Effector CD8-positive, alpha-beta T cell (primary cell): ENCODE measurements at places on chromosomes 12 and 14.

DNA sequence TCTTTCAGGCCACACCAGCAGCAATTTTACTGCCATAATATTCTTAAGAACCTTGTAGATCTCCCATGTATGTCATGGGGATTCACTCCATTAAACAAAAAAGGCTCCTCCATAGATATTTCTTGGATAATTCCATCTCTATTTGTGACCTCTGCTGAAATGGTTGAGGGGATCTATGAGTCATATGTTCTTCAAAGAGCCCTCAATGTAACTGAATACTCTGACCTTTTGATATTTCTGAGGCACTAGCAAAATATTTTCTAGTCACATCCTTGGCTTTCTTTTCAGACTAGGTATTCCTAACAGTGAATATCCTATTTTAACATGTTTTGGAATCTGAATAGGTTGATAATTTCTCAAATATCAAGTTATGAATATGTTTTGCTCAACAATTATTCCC, 6.6 kb downstream of the NELL2 start:
- DNase-seq: no peak

DNA sequence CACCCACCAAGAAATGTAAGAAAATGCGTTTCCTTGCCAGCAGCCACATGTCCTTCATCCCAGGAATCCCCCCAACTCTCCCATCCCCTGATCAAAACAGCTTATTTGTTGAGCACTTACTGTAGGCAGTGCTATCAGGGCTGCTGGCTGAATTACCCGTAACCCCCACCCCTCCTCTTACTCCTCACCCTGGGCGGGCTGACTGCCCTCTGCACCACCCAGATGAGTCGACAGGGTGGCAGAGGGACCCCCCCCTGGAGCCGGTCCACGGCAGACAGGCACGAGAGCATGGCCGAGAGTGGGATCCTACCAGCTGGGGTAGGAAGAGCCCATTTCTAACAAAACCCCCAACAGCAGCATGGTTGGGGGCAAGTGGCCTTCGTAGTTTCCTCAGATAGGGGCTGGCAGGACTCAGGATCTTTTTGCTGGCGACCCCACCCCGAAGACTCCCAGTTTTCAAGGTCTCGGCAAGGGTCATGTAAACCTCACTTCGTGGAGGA, 1.1 kb upstream of the RHOF start:
- DNase-seq: peak; percentile 63

DNA sequence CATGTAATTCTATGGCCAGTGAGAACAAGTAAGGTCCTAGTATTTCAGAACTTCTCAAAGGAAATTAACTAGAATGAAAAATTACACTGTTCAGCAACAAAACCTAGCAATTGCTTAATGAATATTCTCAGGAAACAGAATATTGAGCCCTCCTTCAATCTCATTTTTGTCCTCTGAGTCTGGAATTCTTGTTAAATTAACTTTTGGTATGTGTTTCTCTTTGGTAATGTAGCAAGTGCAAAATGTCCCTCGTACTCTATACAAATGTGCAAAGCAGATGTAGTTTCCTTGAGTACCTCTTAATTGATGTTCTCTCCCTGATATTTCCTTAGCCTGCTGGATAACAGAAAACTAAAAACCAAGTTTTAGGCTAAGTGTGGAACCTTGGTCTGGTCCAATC, 190.8 kb upstream of the CNOT2 start:
- no peak for DNase-seq

- no peak for DNase-seq
Measured at GRCh38 chr12:26741584-26742227, 91.3 kb downstream of the ITPR2 start.

GRCh38 chr14:51202914-51203665, 37.0 kb upstream of the TMX1 start:
- DNase-seq: no peak

DNA sequence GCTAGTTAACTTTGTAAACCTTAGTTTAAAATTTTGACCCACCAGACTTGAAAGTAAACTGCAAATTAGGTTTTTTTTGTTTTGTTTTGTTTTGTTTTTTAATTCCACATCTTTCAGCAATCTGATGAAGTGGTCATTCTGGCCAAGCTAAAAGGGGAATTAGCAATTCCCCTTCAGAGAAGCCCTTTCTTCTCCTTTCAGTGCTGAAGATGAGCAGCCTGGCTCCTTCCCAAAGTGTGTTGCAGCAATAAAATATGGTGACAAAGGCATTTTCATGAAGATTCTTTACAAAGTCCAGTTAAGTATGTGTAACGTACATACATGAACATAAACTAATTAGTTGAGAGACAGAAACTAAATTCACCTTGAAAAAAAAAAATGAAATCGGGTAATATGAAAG, 380.1 kb downstream of the NOVA1 start:
- no peak for DNase-seq

DNA sequence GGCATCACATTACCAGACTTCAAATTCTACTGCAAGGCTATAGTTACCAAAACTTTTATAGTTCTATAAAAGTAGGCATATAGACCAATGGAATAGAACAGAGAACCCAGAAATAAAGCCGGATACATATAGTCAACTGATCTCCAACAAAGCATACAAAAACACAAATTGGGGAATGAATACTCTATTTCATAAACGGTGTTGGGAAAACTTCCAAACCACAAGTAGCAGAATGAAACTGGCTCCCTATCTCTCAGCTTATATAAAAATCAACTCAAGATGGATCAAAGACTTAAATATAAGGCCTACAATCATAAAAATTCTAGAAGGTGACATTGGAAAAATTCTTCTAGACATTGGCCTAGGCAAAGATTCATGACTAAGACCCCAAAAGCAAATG, 187.9 kb upstream of the PLXNC1 start:
- no peak for DNase-seq

- DNase-seq: no peak
Measured at GRCh38 chr12:27965411-27965810, 7.1 kb downstream of the PTHLH start.

DNA sequence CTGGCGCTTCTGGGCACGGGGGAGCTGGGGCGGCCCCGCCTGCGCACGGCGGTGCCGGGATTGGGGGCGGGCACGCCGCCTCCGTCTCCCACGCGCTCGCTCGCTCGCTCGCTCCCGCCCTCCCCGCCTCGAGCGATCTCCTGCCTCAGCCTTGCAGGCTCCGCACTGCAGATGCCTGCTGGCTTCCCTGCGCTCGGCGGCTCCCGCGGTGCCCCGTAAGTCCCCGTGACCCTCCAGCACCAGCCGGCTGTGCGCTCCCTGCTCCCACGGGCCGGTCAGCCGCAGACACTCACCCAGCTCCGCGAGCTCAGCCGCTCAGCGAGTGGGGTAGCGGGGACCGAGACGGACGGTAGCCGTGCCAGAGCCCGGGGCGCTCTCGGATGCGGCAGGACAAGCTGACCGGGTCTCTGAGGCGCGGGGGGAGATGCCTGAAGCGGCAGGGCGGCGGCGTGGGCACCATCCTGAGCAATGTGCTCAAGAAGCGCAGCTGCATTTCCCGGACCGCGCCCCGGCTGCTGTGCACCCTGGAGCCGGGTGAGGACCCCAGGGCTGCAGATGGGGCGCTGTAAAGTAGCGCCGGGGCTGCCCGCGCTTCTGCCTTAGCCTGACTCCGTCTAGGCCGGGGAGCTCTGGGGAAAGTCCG, at the start of gene TBC1D30:
Gene TBC1D30 (plus strand): TSS at position 148 of the 643 bp plus-strand sequence. CDS start 233 bp downstream, at position 381.
- no peak for DNase-seq

- DNase-seq: no peak
Measured at GRCh38 chr12:17489452-17489851, 600.5 kb downstream of the RERGL start.

DNA sequence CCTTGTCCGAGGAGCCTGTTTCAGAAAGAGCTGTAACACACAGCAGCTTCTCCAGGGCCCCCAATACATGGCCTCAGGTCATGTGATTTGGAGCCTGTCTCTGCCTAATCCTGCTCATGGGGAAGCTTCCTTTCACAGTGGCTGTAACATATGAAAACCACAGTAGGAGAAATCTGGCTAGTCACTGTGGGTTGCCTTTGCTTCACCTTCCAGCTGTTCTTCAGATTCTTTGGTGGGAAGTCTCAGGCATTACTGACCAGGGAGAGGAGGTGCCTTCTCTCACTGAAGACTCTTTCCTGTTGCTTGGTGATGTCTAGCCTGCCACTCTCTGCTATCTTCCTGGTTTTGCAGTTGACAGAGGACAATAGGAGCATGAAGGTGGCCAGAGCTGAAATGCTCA, 350.6 kb downstream of the DPF3 start:
- DNase-seq: no peak

DNA sequence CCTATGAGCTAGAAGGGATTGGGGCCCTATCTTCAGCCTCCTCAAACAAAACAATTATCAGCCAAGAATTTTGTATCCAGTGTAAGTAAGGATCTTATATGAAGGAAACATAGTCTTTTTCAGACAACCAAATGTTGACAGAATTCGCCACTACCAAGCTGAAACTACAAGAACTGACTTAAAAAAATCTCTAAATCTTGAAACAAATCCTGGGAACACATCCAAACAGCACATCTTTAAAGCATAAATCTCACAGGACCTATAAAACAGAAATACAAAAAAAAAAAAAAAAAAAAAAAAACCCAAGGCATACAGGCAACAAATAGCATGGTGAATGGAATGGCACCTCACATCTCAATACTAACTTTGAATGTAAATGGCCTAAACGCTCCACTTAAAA, 41.3 kb upstream of the LMNTD1 start:
- DNase-seq: no peak

GRCh38 chr14:91744068-91744480, 12.2 kb upstream of the CATSPERB start:
- no peak for DNase-seq

- DNase-seq: no peak
Measured at GRCh38 chr14:33586806-33587205, 364.1 kb downstream of the EGLN3 start.
